ENCODE measurements at places on chromosomes 16 and 17. TPM values are rescaled to one million over a fixed set of nuclear protein-coding genes. Genes with fewer than 3 reads are reported as not detected.

Gene BCL6B
- 42.6 TPM for total RNA-seq

Gene TMEM92
- 11.3 TPM for total RNA-seq

DNA sequence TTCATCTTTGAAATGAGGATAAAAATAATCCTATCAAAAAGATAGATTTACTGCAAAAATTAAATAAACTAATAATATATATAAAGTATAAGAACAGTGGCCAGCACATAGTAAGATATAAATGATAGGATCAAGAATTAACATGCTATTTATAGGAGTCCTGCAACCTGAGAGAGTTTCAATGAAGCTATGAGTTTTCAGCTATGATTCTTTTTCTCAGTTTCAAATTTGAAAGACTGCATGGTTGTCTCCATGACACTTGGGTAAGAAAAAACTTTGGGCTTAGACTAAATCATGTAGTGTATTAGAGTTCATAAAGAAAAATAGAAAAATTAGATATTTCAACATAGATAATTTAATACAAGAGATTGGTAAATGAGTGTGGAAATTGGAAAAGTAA, 817.8 kb upstream of the KIF2B start:
- DNase-seq = no peak
- H3K4me3 ChIP-seq = no peak overlapping the region

GRCh38 chr17:6269478-6269877, 165.4 kb downstream of the AIPL1 start:
- no peak for DNase-seq
- H3K4me3 ChIP-seq = no peak overlapping the region
- no peaks in the 10 kb centered on the region for H3K4me1 ChIP-seq

DNA sequence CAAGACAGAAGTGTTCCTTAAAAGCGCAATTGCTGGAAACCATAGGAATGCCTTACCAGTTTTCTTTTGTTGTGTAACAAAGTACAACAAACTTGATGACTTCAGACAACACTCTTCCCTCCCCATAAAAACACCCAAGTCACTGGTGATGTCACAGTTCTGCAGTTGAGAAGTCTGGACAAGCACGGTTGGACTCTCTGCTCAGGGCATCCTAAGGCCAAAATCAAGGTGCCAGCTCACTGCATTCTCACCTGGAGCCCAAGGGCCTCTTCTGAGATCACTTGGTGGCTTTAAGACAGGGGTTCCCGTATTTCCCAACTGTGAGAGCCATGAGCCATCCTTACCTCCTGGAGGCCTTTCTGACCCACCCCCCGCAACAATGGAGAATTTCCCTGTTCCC, 45.6 kb upstream of the MEAK7 start:
- H3K27ac ChIP-seq = no peak overlapping the region
- no peaks in the 10 kb centered on the region for H3K27me3 ChIP-seq
- H3K4me3 ChIP-seq = no peak overlapping the region
- DNase-seq = no peak
- H3K36me3 ChIP-seq = no peaks in the 10 kb centered on the region

GRCh38 chr17:60109161-60109560, 30.4 kb upstream of the HEATR6 start:
- H3K27me3 ChIP-seq = no peaks in the 10 kb centered on the region
- H3K4me3 ChIP-seq = no peak overlapping the region
- DNase-seq = no peak
- H3K4me1 ChIP-seq = no peaks in the 10 kb centered on the region
- H3K27ac ChIP-seq = no peak overlapping the region
- H3K36me3 ChIP-seq = no peaks in the 10 kb centered on the region
